ENCODE measurements at places on chromosomes 6 and 20.

GRCh38 chr6:7418238-7418905 lies 28.8 kb downstream of the RIOK1 start:
- DNase-seq = no peak

- no peak for DNase-seq
Observed at GRCh38 chr6:96926425-96926824, 1.9 kb downstream of the KLHL32 start.

- DNase-seq = no peak
Observed at GRCh38 chr6:12483712-12484111, 193.6 kb downstream of the EDN1 start.

DNA sequence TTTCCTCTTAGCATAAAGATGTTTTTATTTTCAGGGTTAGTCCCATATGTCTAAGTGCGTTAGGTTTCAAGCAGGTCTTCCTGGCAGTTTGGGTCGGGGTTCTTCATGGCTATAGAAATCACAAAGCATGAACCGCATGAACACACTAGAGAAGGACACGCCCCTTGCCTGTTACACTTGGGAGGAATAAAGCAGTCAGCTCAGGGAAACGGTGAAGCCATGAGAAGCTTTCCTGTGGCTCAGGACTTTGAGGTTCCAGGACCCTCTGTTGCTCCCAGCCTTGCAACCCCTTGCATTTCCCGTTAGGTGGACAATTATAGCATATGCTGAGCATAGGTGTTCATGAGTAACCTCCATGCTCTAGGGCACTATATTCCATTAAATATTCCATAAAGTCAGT lies 96.7 kb downstream of the SYCP2 start:
- DNase-seq = no peak

DNA sequence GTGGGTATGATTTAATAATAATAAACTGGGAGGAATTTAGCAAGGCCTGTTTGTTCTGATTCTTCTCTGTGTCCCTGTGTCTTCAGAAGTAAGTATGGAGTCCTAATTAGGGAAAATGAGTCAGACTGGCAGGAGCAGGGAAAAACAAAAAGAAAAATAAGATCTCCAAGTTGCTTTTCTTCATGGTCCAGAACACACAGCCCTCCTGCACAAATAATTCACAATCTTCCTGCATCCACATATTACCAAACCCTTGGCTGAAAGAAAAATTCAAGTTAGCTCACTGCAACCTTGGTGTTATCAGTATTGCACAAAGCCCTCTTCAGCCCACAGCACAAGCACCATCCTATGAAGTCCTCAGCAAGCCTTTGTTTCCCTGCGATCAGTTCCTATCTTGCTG lies 142.0 kb upstream of the LAMA2 start:
- no peak for DNase-seq

DNA sequence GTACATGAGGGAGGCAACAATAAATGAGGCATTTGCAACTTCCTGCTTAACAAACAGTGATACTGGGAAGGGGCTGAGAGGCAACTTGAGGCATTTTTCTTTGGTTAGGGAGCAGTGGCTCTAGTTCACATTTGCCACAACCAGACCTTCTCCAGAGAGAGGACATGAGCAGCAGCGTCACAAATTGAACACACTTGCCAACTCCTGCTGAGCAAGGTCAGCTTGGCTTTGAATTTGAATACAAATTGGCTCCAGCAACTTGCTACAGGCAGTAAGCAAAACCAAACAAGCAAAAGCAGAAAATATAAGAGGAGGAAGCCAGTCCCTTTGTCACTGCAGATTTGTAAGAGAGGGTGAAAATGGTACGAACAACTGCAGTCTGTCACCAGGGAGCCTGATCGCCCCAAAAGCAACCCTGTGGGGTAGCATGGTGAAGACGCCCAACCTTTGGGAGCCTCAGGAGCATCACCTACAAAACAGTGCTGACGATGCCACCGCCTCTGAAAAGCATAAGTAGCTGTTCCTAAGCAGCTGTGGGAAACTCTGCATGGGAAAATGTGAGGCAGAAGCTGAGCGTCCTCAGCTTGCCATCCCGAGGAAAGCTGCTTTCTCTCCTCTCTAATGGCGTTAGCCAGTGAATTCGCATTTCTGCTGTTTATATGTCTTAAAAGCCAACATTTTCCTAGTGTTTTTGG lies 378.7 kb downstream of the RNGTT start:
- no peak for DNase-seq

- no peak for DNase-seq
Observed at GRCh38 chr6:165621940-165622339, 41.1 kb downstream of the PDE10A start.

DNA sequence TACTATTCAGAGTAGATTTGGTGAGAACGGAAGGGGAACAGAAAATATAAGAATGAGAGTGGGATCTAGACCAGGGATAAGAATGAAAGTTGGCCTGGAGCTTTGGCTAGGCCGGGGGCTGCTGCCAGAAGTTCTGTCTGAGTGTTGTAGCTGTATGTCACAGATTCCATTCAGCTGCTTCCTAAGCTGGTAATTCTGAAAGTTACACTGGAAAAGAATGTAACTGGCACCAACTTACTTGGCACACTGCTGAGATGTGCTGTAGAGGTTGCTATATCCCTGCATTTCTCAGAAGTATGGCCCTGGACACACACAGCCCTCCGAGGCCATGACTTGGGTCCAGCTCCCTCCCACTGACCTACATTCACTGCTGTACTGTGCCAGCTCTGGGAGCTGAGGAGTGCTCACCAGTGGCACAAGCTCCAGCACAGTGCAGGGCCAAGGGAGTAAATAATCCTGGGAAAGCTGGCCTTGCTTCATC lies 25.8 kb upstream of the TMEM217 start:
- peak; percentile 86 for DNase-seq

DNA sequence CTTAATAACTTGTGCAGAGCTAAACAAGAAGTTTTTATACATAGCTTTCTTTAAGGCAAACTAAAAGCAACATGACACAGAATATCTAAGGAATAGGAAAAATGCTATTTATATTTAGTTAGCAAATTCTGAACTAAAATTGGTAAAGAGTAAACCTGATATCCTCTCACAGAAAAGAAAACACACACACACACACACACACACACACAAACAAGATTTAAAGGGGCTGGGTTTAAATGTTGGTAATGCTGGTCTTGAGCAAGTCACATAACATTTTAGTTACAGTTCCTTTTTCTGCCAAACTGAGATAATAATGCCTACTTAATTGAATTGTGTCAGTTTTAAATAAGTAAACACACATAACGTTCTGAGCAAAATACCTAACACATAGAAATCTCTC lies 1.6 kb downstream of the TRDN start:
- no peak for DNase-seq

GRCh38 chr6:147166992-147167391 lies 37.2 kb upstream of the STXBP5 start:
- no peak for DNase-seq

GRCh38 chr6:51675020-51675921 lies 412.1 kb downstream of the PKHD1 start:
- DNase-seq = no peak

DNA sequence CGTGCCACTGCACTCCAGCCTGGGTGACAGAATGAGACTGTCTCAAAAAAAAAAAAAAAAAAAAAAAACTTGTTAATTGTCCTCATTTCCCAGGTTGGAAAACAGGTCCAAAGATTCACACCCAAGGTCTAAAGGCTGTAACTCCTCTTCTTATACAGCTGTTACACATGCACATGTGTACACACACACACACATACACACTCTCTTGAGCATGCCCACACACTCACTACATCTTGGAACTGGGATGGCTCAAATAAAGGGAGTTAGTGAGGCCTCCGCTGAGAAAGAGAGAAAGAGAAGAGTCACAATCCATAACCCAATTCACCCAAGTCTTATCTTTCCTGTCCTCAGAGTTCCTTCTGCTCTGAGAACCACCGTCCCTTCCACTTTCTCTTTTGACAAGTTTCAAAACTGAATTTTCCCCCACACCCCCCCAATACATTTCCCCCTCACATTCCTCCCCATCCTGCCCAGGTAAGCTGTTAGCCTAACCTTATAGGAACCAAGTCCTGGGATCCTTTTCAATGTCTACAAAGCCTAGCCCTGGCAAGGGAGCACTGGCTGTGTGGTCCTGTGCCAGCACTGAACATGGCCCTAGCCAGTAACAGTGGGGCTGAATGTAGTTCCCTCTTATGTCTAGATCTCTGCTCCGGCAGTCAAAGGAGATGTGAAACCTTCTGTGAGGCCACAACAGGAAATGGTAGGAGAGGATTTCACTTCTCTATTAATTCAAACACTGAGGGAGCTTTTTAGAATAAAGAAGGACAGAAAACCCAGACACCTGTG lies 3.2 kb upstream of the HLA-DMB start:
- no peak for DNase-seq

DNA sequence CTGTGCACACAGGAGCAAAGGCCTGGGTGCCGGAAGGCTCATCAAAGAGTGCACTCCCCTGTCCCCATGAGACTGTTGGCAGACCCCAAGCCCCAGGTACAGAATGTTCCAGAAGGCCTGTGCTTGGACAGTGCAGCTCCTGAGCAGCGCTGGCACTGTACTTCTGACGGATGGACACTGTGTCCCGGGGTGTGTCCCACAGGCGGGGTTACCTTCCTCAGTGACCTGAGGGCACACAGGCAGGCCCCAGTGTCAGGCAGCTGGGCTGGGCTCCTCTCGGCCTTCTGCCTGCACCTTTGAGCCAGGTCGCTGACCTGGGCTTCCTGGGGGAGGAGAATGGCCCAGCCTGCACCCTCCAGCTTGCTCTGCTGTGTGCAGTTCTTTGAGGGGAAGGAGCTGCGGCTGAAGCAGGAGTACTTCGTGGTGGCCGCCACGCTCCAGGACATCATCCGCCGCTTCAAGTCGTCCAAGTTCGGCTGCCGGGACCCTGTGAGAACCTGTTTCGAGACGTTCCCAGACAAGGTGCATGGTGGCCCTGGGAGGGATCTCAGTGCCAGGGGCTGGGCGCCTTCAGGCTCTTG lies 30.1 kb downstream of the PYGB start:
- peak; percentile 70 for DNase-seq

- no peak for DNase-seq
Observed at GRCh38 chr6:160365117-160365516, 16.9 kb downstream of the SLC22A3 start.

GRCh38 chr6:34559651-34560365 lies 3.7 kb upstream of the SPDEF start:
- DNase-seq = no peak

GRCh38 chr6:117311726-117312125 lies 46.4 kb downstream of the VGLL2 start:
- no peak for DNase-seq

DNA sequence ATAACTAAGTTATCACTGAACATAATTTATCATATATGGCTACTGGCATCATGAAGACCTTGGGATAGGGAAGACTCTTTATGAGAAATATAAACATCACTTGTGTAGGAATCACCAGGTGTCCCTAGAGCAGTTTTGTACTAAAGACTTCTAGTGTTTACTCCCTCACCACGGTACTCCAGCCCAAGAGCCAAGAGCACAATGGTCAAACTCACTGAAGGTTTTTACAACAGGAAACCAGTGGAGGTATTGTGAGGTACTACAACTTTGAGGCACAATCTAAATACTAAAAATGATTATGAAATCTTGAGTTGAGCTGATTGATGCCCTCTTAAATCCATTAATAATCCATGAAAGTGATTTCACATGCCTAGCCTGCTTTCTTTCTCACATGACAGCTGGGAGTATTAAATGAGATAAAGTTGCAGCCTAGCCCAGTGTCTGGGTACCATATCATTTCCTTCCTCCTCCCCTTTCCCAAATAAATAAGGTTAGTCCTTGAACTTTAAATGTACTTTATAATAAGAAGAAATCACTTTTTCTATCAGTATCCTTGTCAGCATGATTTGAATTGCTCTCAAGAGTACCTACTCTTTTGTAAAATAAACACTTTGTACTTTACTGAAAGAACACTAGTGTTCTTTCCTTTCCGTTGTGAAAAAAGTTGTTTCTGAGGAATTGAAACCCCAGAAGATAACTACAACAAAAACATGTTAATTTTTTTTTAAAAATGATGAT lies 26.5 kb downstream of the GLO1 start:
- DNase-seq = no peak

DNA sequence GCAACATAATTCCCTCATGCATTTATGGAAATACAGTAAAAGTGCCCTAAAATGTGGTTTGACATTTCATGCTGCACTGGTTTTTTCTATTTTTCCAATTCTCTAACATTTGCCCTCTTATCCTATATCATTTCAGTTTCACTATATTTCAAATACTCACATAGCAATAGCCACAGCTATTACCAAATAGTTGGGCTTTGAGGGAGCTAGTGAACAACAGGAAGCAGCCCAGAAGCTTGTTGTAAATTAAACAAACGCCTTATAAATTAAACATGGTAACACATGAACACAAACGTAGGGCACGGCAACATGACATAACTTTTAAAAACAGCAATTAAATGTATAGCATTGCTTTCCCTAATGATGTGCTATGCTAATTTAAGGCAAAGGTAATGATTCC lies 469.0 kb downstream of the CDC5L start:
- no peak for DNase-seq

GRCh38 chr6:125570526-125570925 lies 178.9 kb upstream of the HEY2 start:
- no peak for DNase-seq

DNA sequence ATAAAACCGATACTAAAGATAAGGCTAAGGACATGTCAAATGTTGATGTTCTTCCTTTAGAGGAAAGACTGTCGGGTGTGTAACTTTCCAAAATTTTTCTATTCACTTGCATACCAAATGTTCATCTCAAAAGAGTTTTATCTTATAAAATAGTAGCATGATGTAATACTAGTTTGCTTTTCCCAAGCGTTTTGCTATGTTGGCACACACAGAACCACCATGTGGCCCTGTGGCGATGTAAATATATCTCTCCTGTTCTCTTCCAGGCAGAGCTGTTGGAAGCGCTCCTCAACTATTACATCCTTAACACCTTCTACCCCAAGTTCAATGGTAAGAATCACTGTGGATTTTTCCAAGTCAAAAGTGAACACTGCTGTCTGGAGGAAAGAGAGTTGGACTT lies 26.5 kb downstream of the LBP start:
- DNase-seq = no peak

GRCh38 chr20:57257701-57258453 lies 8.6 kb downstream of the BMP7 start:
- no peak for DNase-seq

GRCh38 chr6:142947714-142948480 lies 2.9 kb upstream of the HIVEP2 start:
- no peak for DNase-seq

- no peak for DNase-seq
Observed at GRCh38 chr6:388202-388903, 3.2 kb upstream of the IRF4 start.

DNA sequence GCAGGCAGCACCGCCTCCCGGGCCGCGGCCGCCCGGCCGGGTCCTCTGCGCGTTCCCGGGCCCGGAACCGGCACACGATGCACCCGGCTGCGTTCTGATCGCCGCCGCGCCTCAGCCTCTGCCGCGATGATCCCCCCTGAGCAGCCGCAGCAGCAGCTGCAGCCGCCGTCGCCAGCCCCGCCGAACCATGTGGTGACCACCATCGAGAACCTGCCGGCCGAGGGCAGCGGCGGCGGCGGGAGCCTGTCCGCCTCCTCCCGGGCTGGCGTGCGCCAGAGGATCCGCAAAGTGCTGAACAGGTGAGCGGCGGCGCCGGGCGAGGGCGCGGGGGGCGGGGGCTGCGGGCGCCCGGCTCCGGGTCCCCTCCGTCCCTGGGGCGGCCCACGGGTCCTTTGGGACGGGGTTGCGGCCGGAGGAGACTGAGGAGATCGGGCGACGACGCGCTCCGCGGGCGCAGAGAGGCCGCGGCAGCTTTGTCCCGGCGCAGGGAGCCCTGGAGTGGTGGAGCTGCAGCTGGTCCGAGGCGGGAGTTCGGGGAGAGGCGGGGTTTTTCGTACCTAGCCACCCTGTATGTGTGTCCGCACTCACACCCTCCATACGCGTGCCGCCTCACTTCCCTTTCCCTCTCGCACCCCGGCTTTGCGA lies 659 bp downstream of the SLC35F1 start:
- no peak for DNase-seq

GRCh38 chr6:27688014-27688586 lies 215.2 kb upstream of the ZNF184 start:
- DNase-seq = peak; percentile 80

Measured in aorta (tissue), 5 donors.